ENCODE measurements at places on chromosomes 12 and 14. TPM values are rescaled to one million over a fixed set of nuclear protein-coding genes. Genes with fewer than 3 reads are reported as not detected.
A peak's percentile ranks its signal among the peaks of the same experiment; 100 is the strongest.

DNA sequence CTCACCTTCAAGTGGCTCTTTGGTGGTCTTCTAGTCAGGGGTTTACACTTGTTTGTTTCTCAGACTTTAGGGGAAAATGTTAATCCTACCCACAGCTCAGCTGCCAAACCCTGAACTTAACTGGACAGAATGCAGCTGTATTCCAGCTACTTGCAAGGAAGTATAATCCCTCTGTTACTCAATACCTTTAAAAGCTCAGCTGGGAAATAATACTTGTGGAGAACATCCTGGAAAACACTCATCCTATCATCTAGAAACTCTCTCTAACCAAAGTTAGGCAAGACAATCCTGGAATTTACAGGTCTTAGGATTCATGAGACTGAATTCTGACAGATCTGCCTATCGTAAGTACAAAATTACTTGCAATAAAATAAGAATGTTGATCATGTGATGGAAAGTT lies 404.1 kb downstream of the ADAMTS20 start:
- no peak overlapping the region for H3K4me3 ChIP-seq
- no peaks in the 10 kb centered on the region for H3K4me1 ChIP-seq
- no peaks in the 10 kb centered on the region for H3K27me3 ChIP-seq

DNA sequence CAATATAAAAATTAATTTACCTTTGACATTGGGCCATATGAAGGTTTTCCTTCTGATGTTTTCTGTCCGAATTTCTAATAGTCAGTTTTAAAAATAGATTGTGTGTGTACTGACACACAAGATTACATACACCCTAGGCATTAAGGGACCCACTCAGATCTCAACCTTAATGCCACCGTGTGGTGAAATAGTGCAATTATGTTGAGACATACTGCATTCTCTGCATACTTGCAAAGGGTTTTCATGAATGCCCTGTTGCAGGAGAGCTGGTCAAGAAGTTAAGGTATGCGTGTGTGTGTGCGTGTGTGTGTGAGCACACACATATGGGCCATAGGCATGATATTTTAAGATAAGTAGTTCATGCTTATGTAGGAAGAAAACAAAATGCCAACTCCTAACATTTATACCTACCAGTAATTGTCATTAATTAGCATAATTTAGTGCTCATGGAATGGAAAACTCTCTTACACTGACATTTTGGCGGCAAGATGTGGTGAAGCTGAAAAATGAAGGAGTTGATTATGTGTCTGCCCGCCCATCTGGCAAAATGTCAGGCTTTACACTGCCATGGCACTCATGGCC lies 58.8 kb downstream of the PIK3C2G start:
- no peak overlapping the region for H3K4me3 ChIP-seq
- no peak overlapping the region for H3K27ac ChIP-seq
- H3K27me3 ChIP-seq: no peaks in the 10 kb centered on the region
- peak; percentile 23 for DNase-seq
- H3K4me1 ChIP-seq: no peaks in the 10 kb centered on the region

GRCh38 chr12:54340846-54341245 lies 15.9 kb downstream of the COPZ1 start:
- H3K4me3 ChIP-seq: no peak overlapping the region
- DNase-seq: no peak
- peaks cover 23% of the 10 kb centered on the region for H3K36me3 ChIP-seq
- peaks cover 13% of the 10 kb centered on the region for H3K4me1 ChIP-seq

DNA sequence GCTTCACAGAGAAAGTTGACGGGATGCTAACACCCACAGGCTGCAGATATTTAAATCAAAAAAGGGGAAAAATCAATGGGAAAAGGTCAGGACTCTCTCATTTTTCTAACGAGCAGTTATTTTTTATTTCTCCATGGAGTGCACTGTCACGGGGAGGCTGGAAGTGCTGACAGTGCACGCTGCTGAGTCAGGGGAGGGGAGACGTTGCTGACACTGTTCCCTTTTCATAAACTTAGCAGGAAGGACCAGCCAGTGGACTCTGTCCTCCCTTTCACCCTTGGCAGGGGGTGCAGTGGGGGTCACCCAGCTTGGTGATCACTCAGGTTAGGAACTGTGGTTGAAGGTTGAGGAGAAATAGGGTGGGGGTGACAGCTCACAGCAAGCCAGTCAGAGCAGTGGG lies 65.6 kb upstream of the FUT8 start:
- H3K36me3 ChIP-seq: no peaks in the 10 kb centered on the region
- no peak overlapping the region for H3K27ac ChIP-seq
- peaks cover 12% of the 10 kb centered on the region for H3K4me1 ChIP-seq
- H3K27me3 ChIP-seq: no peaks in the 10 kb centered on the region
- H3K4me3 ChIP-seq: no peak overlapping the region

PGAM5 gene
- total RNA-seq: 22.3 TPM

Data from upper lobe of left lung (tissue), 6 donors.